MCF 10A (cell line): ENCODE measurements at places on chromosomes 5 and 9. TPM values are rescaled to one million over a fixed set of nuclear protein-coding genes. Genes with fewer than 3 reads are reported as not detected.

WDR38 gene
- not detected in 2 replicates for total RNA-seq

SOX30 gene
- total RNA-seq: 0.15 TPM in 1 of 2 replicates, not detected in the other

- no peaks in the 10 kb centered on the region for H3K36me3 ChIP-seq
- H3K27ac ChIP-seq: no peak overlapping the region
- H3K27me3 ChIP-seq: no peaks in the 10 kb centered on the region
- no peaks in the 10 kb centered on the region for H3K4me1 ChIP-seq
- H3K4me3 ChIP-seq: no peak overlapping the region
These were observed 495.1 kb upstream of the DAB2 start for GRCh38 chr5:39919876-39920275.

DNA sequence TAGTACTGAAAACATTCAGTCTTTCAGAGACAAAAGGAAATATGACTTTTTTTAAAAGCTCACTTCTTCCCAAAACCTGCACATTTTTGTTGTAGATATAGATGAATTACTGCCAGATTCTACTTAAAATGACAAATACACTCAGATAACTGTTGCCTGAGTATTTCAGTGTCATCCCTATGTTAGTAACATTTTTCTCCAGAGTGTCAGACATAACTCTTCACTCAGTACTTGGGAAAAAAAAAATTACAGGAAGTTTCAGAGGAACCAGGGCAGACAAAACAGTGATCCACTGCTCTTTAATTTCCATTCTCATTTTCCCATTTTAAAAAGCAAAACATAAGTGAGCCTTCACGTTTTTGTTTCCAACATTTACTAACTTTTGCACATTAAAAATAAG lies 79.3 kb upstream of the ITGA1 start:
- H3K4me3 ChIP-seq: no peak overlapping the region
- no peak for DNase-seq
- H3K36me3 ChIP-seq: no peaks in the 10 kb centered on the region
- H3K4me1 ChIP-seq: no peaks in the 10 kb centered on the region

GRCh38 chr9:101130054-101130453 lies 101.5 kb downstream of the PLPPR1 start:
- no peak for DNase-seq
- no peak overlapping the region for H3K4me3 ChIP-seq
- H3K4me1 ChIP-seq: no peaks in the 10 kb centered on the region
- no peak overlapping the region for H3K27ac ChIP-seq
- H3K27me3 ChIP-seq: no peaks in the 10 kb centered on the region

- DNase-seq: no peak
- no peak overlapping the region for H3K4me3 ChIP-seq
- H3K27me3 ChIP-seq: no peaks in the 10 kb centered on the region
- H3K36me3 ChIP-seq: no peaks in the 10 kb centered on the region
These were observed 256.2 kb downstream of the ZSWIM6 start for GRCh38 chr5:61588216-61588615.

- no peak for DNase-seq
- H3K4me3 ChIP-seq: no peak overlapping the region
- H3K36me3 ChIP-seq: no peaks in the 10 kb centered on the region
- no peaks in the 10 kb centered on the region for H3K27me3 ChIP-seq
- H3K4me1 ChIP-seq: no peaks in the 10 kb centered on the region
These were observed 275.4 kb downstream of the SLIT3 start for GRCh38 chr5:169025491-169025890.

DNA sequence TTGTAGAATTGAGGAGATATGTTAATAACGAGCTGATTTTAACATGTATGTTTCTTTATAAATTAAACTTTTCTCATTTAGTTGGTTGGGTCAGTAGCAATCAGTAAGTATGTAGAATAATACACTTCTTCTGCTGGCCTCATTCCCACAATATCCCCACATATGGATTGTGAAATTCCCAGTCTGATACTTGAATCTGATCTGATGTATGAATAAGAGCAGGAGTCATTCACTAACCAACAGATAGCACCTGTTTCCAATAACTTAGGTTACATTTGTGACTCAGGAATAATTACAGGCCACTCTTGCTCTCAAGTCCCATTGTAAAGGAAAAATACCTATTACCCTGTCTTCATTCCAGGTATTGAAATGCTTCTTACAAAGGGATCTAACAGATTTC lies 23.9 kb downstream of the SLC36A1 start:
- no peaks in the 10 kb centered on the region for H3K4me1 ChIP-seq
- no peak overlapping the region for H3K27ac ChIP-seq
- peaks cover 14% of the 10 kb centered on the region for H3K36me3 ChIP-seq
- no peak overlapping the region for H3K4me3 ChIP-seq
- H3K27me3 ChIP-seq: no peaks in the 10 kb centered on the region

DNA sequence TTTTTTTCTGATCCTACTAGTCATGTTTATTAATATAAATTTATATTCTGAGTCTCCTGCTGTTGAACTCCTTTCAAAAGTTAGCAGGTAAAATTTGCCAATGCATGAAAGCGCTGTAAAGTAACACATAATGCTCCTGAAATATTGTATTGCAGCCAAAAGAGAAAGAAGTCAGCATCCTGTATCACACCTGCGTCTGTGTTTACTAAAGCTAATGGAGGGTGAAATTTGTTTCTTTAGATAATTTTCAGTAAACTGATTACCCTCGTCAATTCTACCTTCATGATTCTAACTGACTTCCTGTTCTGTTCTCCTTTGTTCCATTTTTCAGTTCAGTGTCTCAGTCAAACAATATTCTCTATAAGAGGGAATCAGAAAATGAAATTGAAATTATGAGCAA lies 415.4 kb downstream of the CDH9 start:
- H3K27ac ChIP-seq: no peak overlapping the region
- no peak overlapping the region for H3K4me3 ChIP-seq
- H3K36me3 ChIP-seq: no peaks in the 10 kb centered on the region
- DNase-seq: no peak
